Body of pancreas (tissue), 4 donors: ENCODE measurements at places on chromosomes 5 and 9.

- no peaks in the 10 kb centered on the region for H3K36me3 ChIP-seq
- H3K27ac ChIP-seq: no peak overlapping the region
- H3K4me1 ChIP-seq: peaks cover 23% of the 10 kb centered on the region
- no peak for DNase-seq
- no peak overlapping the region for H3K4me3 ChIP-seq
These were observed 5.4 kb downstream of the SRFBP1 start for GRCh38 chr5:121967187-121967586.

- no peak overlapping the region for H3K27ac ChIP-seq
- H3K4me3 ChIP-seq: no peak overlapping the region
- DNase-seq: no peak
- no peaks in the 10 kb centered on the region for H3K4me1 ChIP-seq
- no peaks in the 10 kb centered on the region for H3K36me3 ChIP-seq
- H3K27me3 ChIP-seq: no peaks in the 10 kb centered on the region
These were observed 1.0 kb downstream of the IL7R start for GRCh38 chr5:35857606-35858205.

DNA sequence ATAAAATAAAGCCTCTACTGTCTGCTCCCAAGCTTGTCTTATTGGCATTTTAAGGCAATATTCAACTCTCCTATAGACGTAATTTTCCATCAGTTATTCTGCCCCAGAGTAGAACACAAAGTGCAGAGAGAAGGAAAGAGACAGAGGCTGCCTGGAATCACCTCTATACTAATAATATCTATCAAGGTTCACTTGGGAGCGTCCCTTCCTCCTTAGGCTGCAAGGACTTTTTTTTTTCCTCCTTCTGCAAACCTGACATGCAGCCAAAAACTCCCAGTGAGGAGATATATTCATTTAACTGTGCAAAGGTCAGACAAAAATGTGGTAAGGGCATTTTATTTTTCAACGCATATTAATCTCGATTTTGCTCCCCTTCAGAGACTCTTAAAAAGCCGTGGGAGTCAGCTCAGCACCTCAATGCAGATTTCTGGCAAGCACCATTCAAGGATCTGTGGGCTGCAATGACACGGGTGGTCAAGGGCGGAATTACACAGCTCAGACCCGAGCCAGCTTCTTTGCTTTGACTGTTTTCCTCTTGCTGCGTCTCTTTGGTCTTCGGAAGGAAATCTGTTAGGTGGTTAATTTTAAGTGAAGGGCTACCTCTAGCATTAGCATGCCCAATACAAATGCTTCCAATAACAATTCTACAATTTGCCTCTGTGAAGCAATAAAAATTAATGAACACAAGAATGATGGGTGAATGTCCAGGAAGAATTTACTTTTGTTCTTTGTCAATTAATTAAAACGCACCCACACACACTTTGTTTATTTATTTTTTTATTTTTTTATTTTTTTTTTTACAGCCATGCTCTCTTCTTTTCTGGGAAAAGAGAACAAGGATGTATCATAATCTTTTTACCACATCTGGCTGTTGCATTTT lies 587.7 kb upstream of the GRAMD2B start:
- H3K27me3 ChIP-seq: no peaks in the 10 kb centered on the region
- H3K36me3 ChIP-seq: no peaks in the 10 kb centered on the region
- no peak overlapping the region for H3K4me3 ChIP-seq
- DNase-seq: peak; percentile 59
- peaks cover 9% of the 10 kb centered on the region for H3K4me1 ChIP-seq
- H3K27ac ChIP-seq: no peak overlapping the region

- H3K27me3 ChIP-seq: no peaks in the 10 kb centered on the region
- no peak for DNase-seq
- peaks cover 27% of the 10 kb centered on the region for H3K4me1 ChIP-seq
- no peak overlapping the region for H3K4me3 ChIP-seq
- H3K36me3 ChIP-seq: no peaks in the 10 kb centered on the region
These were observed 2.2 kb downstream of the NXNL2 start for GRCh38 chr9:88536951-88537760.

- H3K27me3 ChIP-seq: no peaks in the 10 kb centered on the region
- H3K27ac ChIP-seq: no peak overlapping the region
- peak; percentile 56 for DNase-seq
- H3K36me3 ChIP-seq: no peaks in the 10 kb centered on the region
- no peak overlapping the region for H3K4me3 ChIP-seq
- H3K4me1 ChIP-seq: peaks cover 11% of the 10 kb centered on the region
These were observed 247.4 kb upstream of the RASA1 start for GRCh38 chr5:87020099-87020934.

- H3K27me3 ChIP-seq: no peaks in the 10 kb centered on the region
- DNase-seq: peak; percentile 18
- H3K4me1 ChIP-seq: no peaks in the 10 kb centered on the region
These were observed 73.8 kb downstream of the AMBP start for GRCh38 chr9:114004221-114004716.

GRCh38 chr5:151174612-151175101 lies 17.1 kb upstream of the ANXA6 start:
- no peaks in the 10 kb centered on the region for H3K4me1 ChIP-seq
- H3K27me3 ChIP-seq: no peaks in the 10 kb centered on the region
- no peaks in the 10 kb centered on the region for H3K36me3 ChIP-seq
- DNase-seq: peak; percentile 48
- no peak overlapping the region for H3K27ac ChIP-seq

DNA sequence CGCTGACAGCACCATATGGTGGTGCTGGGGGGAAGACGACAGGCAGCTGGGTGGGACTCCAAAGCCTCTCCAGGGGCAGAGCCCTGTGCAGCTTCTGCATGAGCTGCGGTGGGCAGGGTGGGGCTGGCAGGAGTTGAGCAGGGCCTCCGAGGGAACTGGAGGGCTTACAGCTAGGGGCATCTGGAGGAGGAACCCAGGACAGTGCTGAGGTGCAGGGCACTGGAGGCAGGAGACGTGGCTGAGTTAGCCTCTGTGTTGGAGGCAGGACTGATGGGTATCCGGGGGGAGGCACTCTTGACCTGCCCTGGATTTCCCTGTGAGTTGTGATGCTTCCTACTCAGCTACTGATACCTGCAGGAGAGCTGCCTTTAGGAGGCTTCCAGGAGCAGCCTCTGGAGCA lies 45.0 kb downstream of the TENT4A start:
- no peaks in the 10 kb centered on the region for H3K4me1 ChIP-seq
- no peaks in the 10 kb centered on the region for H3K27me3 ChIP-seq
- H3K4me3 ChIP-seq: no peak overlapping the region
- no peak overlapping the region for H3K27ac ChIP-seq
- peaks cover 14% of the 10 kb centered on the region for H3K36me3 ChIP-seq
- DNase-seq: no peak

DNA sequence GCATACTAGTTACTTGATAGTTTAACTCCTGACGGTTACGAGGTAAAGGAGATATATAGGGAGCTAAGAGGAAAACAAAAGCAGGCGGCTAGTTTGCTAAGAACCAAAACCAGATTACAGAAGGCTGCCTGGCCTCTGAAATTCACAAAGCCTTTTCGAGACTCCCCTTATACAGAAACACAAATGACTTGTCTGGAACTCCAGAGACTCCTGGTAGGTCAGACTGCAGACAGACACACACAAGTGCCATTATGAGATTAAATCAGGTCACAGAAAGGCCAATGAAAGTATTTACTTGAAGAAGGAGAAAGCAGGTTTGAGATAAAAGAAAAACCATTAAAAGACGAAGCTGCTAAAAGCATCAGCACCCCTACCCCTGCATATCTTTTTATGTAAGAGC lies 142.5 kb upstream of the LRRTM2 start:
- H3K27ac ChIP-seq: no peak overlapping the region
- no peaks in the 10 kb centered on the region for H3K27me3 ChIP-seq
- no peak for DNase-seq
- H3K4me1 ChIP-seq: no peaks in the 10 kb centered on the region
- H3K36me3 ChIP-seq: no peaks in the 10 kb centered on the region

DNA sequence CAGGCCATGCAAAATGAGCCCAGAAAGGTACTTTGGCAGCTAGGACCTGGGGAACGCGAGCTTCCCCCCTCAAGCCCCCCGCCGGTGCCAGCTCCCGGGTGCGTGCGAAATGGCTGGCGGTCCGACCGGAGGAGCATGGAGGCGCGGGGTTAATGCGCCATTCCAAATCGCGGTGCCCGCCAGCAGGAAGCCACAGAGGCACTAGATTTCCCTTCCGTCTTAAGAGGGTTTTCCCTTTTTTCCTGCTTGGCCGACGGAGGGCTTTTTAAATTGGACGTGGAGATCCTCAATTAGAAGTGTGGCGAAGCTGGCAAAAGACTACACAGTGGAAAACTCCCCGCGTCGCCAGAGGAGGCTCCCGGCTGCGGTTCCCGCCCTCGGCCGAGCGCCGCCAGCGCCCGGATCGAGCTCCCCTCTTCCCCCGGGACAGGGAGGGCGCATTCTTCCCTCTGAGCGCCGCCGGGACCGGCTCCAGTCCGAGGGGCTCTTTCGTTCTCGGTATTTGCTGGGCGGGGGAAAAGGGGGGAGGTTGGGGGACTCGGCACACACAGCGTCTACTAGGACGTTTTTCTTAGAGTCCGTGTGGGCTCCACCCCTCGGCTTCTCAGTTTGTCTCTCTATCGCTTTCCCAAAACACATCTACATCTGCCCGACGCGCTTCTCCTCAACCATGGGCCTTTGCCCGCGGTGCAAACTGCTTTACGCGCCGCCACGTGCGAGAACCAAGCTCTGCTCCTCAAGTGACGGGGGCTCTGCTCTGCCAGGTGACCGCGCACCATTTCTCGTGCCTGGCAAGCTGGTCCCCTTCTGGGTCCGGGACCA lies 3.0 kb downstream of the GDNF start:
- no peak overlapping the region for H3K27ac ChIP-seq
- H3K4me1 ChIP-seq: peaks cover 53% of the 10 kb centered on the region
- peaks cover 51% of the 10 kb centered on the region for H3K27me3 ChIP-seq
- no peaks in the 10 kb centered on the region for H3K36me3 ChIP-seq
- DNase-seq: no peak

- no peaks in the 10 kb centered on the region for H3K4me1 ChIP-seq
- no peak overlapping the region for H3K4me3 ChIP-seq
- no peaks in the 10 kb centered on the region for H3K36me3 ChIP-seq
- H3K27me3 ChIP-seq: no peaks in the 10 kb centered on the region
- H3K27ac ChIP-seq: no peak overlapping the region
These were observed 318.2 kb downstream of the PARP8 start for GRCh38 chr5:50984640-50985039.

DNA sequence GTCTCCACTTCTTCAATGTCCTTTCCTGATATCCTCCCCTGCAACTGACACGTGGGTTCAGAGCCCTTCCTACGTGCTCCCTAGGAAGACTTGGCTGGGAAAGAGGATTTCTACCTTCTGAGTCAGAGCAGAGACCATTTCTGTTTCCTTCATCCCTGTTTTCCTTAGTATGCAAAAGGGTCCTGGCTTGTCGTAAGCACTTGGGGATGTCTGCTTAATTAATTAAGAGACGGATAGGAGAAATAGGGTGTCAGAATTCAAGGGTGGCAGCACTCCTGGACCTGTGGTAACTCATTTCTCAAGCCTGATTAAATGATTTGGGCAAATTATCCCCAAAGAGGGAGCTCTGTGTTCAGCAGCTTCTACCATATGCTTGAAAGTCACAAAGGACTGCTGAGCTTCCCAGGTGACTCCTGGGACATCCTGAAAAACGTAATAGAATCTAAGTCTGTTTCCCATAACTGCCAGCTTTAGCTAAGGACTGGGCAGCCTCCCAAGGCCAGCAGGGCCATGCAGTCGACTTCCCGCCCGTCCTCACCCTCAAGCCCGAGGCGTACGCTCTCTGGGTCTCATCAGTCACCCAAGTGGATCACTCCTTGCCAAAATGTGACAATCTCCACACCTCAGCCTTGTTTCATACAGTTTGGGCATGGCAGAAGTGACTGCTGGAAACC lies 20.5 kb downstream of the ABCA1 start:
- no peaks in the 10 kb centered on the region for H3K27me3 ChIP-seq
- H3K27ac ChIP-seq: no peak overlapping the region
- no peak for DNase-seq
- no peaks in the 10 kb centered on the region for H3K36me3 ChIP-seq
- H3K4me3 ChIP-seq: no peak overlapping the region
- H3K4me1 ChIP-seq: peaks cover 57% of the 10 kb centered on the region

DNA sequence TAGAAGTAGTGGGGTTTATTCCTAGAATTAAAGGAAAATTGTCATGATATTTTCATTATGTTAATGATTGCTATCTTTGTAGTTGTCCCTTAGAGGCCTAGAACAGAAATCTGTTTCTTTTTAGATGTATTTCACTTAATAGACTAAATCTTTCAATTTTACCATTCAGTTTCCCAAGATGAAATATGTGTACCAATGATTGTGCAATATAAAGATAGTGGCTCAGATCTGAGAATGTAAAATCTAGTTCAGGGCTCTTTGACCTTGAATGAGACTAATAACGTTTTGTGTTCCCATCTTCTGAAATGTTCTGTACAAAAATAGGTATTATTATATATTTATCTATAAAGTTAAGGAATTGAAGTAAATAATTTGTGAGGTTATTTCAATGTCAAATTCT lies 947.9 kb downstream of the DTWD2 start:
- H3K4me3 ChIP-seq: no peak overlapping the region
- no peak for DNase-seq
- H3K36me3 ChIP-seq: no peaks in the 10 kb centered on the region
- H3K27me3 ChIP-seq: no peaks in the 10 kb centered on the region
- H3K27ac ChIP-seq: no peak overlapping the region

GRCh38 chr5:173829826-173830225 lies 58.3 kb upstream of the CPEB4 start:
- no peaks in the 10 kb centered on the region for H3K27me3 ChIP-seq
- DNase-seq: no peak
- H3K4me3 ChIP-seq: no peak overlapping the region
- no peaks in the 10 kb centered on the region for H3K36me3 ChIP-seq
